SK-N-MC (cell line): ENCODE measurements at places on chromosomes 1 and 21.

DNA sequence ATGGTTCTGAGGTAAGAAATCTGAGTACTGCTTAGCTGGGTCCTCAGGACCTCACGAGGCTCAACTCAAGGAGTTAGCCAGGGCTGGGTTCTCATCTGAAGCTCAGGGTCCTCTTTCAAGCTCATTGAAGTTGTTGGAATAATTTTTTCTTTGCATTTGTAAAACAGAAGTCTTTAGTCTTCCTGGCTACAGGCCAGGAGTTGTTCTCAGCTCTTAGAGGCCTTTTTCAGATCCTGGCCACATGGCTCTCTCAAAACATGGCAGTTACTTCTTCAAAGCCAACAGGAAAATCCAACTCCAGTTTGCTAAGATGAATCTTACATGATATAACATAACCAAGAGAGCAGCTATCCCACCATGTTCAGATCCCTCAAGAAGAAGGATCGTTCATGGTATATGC, 92.3 kb upstream of the CHODL start:
- DNase-seq: no peak

DNA sequence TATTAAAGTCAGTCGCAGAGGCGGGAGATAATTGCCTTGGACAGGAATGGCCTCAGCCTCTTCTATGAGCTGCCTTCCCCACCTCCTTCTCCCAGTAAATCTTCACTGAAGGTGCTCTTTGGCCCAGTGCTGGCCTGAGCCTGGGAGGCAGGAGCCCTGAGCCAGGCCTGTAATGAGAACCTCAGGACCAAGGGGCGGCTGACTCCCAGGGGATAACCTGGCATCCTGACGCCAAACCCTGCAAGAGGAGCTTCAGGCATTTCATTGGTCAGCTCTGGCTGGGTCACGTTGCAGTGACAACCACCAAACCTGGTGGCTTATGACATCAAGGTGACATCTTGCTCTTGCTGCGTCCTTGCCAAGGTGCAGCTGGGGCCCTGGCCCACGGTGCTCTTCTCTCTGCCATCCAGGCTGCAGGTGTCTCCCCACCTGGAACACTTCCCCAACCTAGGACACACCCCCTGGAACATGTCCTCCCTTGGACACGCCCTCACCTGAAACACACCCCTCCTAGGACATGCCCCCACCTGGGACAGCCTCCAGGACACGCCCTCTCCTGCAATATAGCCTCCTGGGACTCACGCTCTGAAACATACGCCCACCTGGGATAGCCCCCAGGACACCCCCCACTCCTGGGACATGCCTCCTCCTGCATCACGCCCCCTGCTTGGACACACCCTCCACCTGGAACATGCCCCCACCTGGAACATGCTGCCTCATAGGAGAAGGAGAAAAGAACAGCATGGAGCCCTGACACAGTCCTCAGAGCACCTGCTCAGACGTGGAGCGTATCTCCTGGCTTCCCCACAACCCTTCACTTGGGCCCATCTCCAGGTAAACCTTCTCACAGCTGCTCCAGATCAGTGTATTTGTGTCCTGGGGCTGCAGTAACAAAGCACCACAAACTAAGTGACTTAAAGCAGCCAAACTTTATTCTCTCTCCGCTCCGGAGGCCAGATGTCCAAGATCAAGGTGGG, 333.6 kb downstream of the NPHP4 start:
- DNase-seq: no peak

- DNase-seq: no peak
Observed at GRCh38 chr1:1758692-1759455, 19.4 kb downstream of the NADK start.

DNA sequence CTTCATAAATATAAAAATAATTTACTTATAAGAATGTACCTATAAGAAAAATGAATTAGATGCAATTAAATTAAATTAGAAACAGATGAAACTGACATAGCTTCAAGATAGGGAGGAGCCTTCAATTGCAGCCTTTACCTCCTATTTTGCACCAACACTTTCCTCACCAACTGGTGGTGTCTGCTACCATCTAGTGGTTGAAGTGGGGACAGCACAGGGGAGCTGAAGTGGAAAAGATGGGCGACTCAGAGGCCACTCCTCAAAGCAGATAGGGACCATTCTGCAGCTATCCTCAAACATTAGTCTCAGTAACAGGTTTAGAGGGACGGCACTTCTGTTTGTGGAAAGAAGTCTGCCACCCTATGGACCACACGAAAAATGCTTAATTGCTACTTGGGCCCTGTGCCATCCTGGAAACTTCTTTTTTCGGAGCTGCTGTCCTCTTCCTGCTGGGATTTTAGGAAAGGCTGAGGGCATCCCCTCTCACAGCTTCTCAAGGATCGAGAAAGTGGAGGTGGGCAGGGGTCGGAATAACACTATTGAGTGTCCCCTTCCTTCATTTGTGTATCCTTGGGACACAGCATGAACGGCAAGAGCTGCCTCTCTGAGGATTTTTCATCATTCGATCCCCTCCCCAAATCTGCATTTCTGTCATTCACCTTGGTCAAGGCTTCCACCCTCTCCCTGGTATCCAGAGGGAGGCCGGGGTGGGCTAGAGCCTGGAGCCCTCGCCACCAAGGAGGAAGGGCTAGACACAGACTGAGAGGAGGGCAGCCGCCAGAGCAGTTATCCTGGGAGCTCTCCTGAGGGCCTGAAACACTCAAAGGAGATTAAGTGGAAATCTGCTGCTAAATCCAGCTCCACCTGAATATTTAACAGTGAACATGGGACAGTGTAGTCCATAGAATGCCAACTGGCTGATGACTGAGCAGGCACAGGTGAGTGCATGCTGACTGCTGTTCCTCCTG, 9.6 kb downstream of the PROK1 start:
- peak; percentile 64 for DNase-seq

DNA sequence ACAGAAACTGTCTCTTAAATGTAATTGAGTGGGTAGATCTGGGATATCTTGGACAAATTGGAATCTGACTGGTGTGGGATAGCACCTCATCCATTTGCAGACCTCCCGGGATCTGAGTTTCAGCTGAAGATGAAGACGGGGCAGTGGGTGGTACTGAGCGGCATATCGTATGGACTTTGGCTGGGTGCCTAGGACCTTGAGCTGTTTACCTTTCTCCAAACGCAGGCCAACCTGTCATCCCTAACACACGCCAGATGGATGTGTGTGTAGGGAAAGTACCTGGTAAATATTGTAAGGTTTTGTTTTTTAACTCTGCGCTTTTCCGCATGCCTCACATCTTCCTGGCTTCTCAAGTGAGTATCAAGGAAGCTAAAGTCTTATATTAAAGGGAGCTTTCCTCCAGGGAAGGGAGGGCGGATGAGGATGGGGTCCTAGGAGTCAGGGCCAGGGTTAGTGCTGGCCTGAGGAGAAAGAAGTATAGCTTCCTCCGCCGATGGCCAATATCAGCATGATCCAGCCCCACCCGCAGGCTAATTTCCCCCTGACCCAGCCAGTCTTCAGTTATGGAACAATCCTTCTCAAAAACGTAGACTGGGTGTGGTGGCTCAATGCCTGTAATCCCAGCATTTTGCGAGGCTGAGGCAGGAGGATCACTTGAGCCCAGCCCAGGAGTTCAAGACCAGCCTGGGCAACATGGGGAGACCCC, 26.2 kb downstream of the ATP8B2 start:
- no peak for DNase-seq

- DNase-seq: peak; percentile 6
Observed at GRCh38 chr1:23838401-23838866, 13.2 kb upstream of the HMGCL start.

DNA sequence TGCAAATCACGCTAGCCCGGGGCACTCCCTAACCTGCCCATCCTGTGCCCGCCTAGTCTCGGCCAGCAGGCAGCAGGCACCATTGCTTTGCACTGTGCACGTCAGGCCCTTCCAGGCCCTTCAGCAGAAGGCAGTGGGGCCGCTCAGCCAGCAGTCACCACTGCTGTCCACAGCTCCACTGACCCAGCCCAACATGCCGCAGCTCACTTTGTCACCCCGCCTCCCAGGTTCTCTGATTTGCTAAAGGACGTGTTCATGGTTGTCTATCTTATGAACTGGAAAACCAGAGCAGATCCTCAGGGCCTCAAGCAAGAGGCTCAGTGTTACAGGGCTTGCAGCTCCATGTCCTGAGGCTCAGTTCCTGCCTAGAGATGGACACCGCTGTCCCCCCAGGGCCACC, 14.2 kb upstream of the SPOCD1 start:
- DNase-seq: no peak

GRCh38 chr21:36097427-36098181, 27.8 kb downstream of the CBR1 start:
- DNase-seq: peak; percentile 10

DNA sequence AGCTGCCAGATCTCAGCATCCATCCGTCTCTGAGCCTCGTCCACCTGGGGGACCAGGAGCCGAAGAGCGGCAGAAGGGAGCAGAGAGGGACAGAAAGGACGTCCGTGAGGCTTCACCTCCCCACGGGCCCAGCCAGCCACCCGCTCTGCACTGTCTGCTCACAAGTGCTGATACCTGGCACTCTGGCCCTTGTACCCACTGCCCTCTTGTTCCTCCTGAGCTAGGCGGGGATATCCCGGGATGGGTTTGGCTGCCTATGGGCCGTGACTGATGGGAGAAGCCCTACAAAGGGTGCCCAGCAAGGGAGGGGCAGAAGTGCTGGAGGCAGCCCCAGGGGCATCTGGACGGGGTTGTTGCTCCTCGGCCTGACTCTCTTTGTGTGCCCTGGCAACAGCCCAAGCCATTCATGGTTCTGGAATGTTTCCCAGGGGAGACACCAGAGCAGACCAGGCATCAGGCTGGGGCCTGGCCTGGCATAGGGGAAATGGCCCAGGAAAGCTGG, 57.6 kb downstream of the LDLRAD2 start:
- no peak for DNase-seq

DNA sequence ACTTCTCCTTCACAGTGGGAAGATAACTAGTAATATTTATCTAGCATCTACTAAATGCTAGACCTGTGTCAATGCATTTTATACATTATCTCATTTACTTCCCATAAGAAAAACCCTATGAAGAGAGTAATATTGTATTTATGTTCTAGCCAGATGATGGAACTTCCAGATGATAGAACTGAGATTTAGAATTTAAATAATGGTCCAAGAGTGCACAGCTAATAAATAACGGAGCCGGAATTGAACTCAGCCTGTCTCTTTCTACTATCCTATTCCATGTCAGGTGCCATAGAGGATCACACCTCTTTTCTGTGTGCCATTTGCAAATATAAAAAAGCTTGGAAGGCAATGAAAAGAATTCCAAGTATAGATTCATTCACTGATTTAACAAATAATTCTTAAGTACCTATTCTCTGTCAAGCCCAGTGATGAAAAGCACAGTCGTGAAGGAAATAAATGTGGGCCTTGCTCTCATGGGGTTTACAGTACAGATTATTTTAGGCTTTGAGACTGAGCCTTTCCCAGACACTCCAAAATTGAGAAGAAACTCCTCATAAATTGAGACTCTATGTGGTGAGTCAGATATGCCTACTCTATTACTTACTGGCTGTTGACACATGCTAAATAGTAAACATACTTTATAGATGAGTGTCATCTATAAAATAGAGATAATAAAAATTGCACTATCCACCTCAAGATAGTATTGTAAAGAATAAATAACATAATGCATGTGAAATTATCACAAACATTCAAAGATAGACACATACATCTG, 378.0 kb upstream of the PRMT6 start:
- no peak for DNase-seq

GRCh38 chr1:116880917-116881316, 28.8 kb upstream of the PTGFRN start:
- no peak for DNase-seq

- no peak for DNase-seq
Observed at GRCh38 chr1:24754229-24754628, 9.0 kb downstream of the CLIC4 start.

DNA sequence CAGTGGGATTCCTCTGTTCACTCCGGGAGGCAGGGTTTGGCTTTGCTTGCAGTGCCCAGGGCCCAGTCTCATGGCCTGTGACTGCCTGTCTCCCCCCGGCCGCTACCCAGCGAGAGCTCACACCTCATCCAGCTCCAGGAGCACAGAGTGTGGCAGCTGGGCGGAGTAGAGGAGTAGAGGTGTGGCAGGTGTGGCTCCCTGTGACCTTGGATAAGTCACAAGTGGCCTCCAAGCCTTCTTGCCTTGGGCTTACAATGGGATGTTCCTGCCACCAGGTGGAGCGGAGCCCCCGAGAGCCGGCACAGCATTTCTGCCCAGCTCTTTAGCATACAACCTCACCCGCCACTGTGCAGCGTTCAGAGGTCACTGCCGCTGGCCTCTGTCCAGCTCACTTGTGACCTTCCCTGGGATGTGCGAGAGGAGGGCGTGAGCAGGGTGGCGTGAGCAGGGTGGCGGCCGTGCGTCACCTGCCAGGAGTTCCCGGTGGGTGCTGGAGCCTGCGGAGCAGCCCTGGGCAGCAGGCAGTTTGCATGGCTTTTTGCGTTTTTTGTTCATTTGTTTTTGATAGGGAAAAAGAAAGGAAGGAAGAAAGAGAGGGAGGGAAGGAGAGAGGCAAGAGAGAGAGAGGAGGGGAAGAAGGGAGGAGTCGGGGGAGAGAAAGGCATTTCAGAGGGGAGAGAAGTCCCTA, 42.4 kb downstream of the CRYAA start:
- no peak for DNase-seq

- no peak for DNase-seq
Observed at GRCh38 chr1:233505130-233505529, 108.8 kb upstream of the KCNK1 start.

- DNase-seq: no peak
Observed at GRCh38 chr1:166902279-166902678, 26.2 kb upstream of the TADA1 start.

DNA sequence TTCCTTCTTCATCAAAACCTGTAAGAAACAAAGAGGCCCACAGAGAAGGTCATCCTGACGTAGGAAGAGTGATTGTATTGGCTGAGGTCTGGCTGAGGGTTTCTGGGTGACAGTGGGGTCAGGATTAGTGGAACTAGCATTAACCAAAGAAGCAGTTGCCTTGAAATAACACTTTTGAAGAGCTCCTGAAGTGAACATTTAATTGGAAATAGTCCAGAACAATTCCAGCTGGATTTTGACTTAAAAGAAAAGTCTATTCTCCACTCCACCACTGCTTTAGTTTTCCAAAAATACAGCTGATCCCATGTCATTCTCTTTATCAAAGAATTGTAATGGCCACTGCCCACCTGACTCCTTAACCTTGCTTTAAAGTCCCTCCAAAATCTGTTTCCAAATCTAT, 27.7 kb downstream of the CASQ2 start:
- no peak for DNase-seq

DNA sequence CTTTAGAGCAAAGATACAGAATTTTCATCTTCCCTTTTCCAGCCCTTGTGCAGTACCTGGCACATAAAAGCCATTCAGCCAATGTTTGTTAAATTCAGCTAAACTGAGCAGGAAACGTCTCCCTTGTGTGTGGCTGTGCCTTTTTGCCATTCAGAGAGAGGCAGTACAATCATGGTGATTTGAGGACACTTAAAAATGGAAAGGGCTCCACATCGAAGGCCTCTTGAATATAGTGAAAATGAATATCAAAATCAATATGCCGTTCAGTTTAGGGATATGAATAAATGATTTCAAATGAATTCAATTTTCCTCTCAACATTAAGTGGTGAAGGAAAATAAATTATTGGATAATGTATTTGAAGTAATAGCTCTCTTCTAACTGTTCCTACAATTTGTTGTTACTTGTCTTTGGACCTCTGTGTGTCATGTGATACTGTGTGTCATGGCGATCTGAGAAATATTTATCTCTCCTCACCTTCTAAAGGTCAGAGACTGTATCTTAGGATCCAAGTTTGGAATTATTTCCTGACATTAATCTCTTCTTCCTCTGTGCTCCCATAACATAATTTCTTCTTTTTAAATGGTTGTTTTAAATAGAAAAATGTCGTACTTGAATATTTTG, 355.6 kb upstream of the ST6GALNAC5 start:
- DNase-seq: no peak

- DNase-seq: no peak
Observed at GRCh38 chr1:25569597-25570396, 26.4 kb downstream of the LDLRAP1 start.

GRCh38 chr1:160916666-160917065, 31.7 kb upstream of the ITLN1 start:
- DNase-seq: no peak
